ENCODE measurements at places on chromosomes 6 and 20.

- DNase-seq = no peak
These were observed 364.5 kb upstream of the JARID2 start for GRCh38 chr6:14881398-14881797.

DNA sequence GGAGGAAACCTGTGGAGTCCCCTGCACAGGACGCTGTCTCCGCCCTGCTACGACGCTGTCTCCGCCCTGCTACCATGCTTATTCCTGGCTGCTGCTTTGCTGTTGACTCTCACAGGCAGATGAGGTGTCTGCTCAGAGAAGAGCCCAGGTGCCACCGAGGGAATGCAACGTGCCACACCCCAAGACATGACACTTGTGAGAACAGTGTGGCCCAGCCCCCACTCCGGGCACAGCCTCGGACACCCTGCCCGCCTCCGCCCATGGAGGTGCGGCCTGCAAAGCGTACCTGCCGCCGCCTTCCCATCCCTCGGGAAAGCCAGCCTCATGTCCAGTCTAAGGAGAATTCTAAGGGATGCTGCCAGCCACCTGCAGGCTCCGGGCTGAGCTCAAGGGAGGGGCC, 15.6 kb upstream of the MRGBP start:
- no peak for DNase-seq

GRCh38 chr6:141513830-141514229, 618.9 kb upstream of the GJE1 start:
- DNase-seq = no peak

- no peak for DNase-seq
These were observed 208.2 kb downstream of the DLL1 start for GRCh38 chr6:170082531-170083187.

- DNase-seq = no peak
These were observed 102.9 kb downstream of the TMEM170B start for GRCh38 chr6:11640486-11640885.

DNA sequence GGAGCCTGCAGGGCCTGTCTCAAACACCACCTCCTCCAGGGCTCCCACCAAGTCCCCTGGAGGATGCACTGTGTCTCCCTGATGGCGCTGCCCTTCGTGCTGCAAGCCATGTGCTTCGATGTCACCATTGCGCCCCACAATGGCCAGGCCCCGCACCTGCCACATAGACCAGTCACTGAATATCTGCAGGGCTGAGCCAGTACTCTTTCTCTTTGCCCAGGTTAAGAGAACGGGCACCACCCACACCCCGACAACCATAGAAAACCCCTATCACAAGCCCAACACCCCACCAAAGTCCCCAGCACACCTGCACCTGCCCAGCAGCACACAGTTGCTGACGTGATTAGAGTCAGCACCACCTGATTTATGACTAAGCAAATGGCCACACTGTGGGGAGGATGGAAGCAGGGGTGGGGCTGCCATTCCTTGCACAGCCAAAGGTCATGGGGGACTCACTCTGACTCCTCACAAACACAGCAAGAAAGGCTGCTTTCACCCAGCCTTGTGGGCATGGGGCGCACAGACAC, 104.3 kb downstream of the SLC23A2 start:
- no peak for DNase-seq

GRCh38 chr20:57514273-57514751, 10.6 kb downstream of the CTCFL start:
- DNase-seq = no peak

DNA sequence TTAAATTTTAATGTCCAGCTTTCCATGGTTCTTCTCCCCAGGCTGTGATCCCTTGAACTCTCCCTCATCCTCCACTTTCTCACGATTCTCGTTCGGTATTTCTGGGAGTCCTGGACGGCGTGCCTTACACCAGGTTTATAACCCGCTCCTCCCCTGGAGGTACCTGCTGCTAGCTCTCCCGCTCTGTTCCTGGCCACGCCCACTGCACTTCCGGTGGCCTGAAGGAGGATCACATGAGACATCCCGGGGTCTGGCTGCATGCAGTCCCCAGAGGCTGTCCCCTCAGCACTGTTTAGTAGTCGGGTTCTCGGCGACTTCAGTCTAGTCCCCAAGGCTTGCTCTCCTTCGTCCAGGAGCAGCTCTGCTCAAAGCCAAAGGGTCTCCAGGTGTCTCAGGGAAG, 28.4 kb upstream of the GCLC start:
- no peak for DNase-seq

- DNase-seq = no peak
These were observed 47.0 kb downstream of the GOPC start for GRCh38 chr6:117555262-117555849.

- DNase-seq = no peak
These were observed 226.4 kb downstream of the FNDC1 start for GRCh38 chr6:159395609-159396008.
